Fibroblast of skin of left quadriceps (primary cell): ENCODE measurements at places on chromosomes 1 and 21.

DNA sequence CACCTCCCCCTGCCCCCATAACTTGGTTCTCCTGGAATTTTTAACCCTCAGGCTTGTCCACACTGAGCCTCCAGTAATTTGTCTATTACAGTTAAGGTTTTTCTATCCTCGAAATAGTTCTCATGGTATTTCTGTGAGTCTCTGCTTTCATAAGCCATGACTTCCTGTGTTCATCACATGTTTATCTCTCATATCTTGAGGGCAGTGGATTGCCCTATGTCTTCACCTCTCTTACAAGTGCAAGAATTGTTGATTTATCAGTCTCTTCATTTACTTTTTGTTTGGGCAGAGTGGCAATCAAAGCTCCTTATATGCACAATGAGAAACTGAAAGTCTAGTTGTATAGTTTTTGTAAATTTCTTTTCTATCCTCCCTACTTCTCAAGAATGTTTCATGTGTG lies 328.4 kb downstream of the PLA2G4A start:
- DNase-seq = no peak

DNA sequence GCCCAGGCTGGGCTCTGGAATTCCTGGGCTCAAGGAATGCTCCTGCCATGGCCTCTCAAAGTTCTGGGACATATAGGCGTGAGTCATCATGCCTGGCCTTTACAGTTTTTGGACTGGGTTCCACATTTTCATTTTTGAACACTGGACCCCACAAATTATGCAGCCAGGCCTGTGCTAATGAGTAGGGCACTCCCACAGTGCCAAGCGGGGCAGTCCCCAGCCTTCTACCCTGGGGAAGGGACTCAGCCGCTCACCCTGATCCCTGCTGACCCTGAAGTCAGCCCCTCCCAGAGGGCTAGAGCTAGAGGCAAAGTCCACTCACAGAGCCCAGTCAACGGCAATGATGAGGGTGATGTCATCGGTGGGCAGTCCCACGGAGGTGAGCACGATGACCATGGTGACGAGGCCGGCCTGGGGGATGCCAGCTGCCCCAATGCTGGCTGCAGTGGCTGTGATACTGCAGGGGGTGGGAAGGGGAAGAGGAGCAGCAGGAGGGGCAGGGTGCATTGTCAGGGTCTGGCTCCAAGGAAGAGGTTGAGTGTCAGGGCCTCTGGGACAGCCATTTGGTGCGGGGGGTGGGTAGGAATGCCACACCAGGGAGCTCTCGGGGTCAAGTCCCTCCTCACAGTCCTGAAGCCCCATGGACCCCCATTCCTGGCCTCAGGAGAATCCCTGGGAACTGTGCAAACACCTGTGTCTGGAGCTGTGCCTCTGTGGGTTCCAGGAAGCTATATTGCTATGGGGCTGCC lies 27.6 kb downstream of the PODN start:
- no peak for DNase-seq

DNA sequence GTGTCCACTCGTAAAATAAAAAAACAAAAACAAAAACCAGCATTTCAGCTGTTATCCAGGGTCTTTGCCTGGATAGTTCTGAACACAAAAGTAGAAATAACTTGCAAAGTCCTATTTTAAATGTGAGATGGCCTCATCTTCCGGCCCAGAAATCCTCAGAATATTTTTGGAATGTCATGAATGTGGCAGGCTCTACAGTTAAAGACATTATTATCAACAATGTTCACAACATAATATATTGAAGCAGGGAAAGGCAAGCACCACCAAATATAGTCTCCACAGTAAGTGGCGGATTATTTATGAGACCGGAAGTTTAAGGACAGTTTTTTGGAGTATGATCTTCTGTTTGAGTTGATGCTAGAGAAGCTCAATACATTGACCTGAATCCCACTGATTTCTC lies 1.2 kb upstream of the C1orf198 start:
- DNase-seq = peak; percentile 73

DNA sequence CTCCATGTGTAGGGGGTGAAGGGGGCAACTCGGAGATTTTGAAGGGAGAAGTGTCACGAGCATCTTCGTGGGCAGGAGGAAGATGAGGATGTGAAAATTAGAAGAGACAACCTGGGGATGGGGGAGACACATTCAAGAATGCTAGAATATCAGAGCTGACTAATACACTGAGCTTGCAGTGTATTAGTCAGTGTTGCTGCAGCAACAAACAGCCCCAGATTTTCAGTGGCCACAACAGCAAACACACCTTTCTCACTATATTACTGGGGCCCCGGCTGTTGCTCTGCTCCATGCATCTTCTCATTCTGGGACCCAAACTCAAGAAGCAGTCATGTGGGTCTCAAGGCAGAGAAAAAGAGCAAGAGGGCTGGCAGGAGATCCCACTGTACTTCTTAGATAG lies 74.8 kb upstream of the SIM2 start:
- DNase-seq = no peak

DNA sequence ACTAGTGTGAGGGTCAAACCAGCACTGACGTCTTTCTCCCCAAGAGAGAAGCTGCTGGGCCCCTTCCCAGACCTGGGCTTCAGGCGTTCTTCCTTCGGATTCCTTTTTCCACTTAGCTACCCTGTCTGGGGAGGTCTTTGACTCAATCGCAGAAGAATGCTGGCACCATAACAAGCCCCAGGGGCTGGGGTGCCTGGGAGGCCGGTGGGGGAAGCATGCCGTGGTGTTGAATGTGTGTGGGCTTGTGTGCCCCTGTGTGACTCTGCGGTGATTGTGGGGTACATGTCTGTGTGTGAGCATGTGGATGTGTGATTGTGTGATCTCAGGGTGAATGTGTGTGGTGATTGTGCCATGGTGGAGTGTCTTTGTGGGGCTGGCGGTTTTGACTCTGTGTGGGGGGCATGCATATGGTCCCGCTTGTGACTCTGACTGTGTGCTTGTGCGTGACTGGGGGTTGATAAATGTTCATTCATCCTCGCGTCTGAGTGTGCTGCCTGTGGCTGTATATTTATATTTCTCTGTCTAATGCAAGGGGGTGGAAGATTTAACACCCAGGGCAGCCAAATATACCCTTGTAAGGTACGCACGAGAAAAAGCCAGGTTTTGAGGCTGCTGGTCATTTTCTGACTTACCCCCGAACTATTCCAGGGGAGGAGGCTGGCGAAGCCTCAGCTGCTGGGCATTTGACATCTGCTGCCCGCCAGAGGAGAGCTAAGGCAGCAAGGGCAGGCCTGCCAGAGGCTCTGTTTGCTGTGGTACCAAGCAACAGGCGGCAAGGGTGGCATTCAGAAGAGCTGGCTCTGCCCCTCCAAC lies 1.1 kb upstream of the SYNC start:
- peak; percentile 98 for DNase-seq

DNA sequence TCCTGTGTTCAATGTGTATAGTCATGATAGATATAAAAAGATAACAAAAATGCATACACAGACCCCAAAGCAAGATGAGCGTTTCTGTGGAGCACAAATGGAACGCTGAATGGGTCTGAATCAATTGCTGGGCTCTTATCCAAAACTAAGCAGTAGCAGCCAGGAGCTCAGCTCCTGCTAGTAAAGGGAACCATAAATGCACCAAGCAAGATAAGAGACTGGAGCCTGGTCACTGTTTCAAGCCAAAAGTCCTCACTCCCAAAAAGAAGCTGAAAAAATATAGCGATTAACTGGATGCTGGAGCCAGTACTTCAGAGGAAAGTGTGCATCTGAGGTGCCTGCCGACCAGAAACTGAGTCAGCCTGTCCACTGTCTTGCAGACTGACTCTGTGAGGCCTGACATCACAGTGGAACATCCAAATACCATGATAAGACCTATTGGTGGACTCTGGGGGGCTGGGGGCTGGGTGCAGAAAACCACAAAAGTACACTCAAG lies 68.9 kb downstream of the LRRC8C start:
- DNase-seq = no peak

DNA sequence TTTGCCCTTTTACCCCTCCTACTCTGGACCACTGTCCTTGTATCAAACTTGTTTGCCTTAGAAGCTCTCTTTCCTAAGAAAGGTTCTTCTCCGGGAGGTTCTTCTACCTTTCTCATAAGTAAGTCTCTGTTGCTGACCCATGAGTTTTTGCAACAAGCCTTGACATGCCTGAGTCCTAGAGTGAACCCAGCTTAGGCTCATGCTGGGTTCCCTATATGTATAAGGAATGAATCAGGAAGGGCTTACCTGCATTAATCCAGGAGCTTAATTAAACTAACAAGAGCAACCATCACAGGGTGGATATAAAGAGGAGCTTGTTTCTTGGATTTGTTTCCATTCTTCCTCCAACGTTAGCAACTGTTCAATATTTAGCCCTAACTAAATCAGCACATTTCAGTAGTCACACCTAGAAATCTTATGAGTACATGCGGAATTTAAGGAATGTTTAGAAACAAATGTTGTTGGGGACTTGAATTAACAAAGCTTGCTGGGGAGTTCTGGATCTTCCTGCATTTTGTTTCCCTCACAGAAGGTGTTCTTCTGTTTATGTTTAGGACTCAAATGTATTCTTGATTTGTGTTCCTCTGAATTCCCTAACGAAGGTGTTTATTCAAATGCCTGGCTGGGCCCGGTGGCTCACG lies 64.3 kb upstream of the RAB3GAP2 start:
- DNase-seq = no peak

- no peak for DNase-seq
These were observed 28.4 kb downstream of the TNNT2 start for GRCh38 chr1:201349092-201349491.

DNA sequence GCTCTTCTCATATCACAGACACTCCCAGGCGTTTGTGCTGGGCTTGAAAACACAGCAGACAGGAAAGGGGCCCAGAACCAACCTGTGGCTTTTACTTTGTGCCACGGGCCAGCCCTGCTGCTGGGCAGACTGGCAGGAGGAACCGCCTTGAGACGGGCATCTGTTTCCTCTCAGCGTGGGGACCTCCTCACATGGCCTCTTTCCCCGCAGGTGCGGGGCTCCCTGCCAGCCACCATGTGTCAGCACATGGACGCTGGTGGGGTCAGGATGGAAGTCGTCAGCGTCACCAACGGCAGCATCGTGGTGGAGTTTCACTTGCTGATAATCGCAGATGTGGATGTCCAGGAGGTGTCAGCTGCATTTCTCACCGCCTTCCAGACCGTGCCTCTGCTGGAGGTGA lies 47.8 kb downstream of the UMODL1 start:
- no peak for DNase-seq
